ENCODE measurements at places on chromosomes 1 and 21. TPM values are rescaled to one million over a fixed set of nuclear protein-coding genes. Genes with fewer than 3 reads are reported as not detected.

HSF2BP gene
- 0.70 TPM for total RNA-seq

GNG4 gene
- total RNA-seq = 18.8 TPM

IQGAP3 gene
- total RNA-seq = 0.37 TPM

DNA sequence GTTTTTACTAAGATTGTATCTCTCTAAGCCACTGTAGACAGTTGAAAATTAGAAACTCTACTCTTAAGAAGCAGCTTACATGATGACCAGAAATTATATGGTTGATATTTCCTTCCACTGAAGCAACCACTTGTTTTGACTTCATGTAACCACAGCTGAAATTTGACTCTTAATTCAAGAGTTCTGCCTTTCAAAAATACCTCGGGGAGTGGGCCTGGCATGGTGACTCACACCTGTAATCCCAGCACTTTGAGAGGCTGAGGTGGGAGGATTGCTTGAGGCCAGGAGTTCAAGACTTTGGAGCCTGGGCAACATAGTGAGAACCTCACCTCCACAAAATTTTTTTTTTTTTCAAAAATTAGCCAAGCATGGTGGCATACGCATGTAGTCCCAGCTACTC lies 4.3 kb downstream of the AMPD1 start:
- no peak for DNase-seq

GRCh38 chr1:203663294-203663693 lies 36.7 kb downstream of the ATP2B4 start:
- no peak for DNase-seq

DNA sequence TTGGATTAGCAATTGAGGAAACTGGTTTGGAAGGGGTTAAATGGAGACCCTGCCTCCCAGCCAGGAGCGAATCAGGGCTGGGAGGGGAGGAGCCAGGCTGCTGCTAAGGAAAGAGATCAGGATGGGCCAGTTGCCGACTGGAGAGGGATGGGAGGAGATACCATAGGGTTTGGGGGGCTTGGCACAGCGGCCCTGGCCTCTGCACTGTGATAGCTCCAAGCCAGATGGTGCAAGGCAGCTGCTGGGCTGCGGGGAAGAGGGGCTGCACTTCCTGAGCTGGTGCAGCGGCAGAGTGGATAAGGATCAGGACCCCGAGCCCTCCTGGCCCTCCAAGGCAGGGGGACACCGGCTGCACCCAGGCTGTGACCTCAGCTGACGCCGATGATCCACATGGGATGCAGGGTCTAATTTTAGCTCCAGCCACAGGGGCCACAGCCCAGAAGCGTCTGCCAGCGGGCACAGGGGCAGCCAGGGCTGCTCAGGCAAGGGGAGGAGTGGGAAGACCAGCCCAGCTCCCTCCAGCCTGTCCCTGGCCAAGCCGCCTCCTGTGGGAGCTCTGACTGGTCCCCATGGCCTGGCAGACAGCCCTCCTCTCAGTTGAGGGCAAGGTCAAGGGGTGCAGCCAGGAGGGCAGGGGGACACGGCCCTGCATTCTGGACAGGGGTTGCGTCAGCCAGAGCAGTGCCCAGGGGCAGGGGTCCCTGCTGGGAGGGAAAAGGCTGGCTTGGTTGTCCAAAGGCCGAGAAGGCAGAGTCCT lies at the start of gene EXTL1:
Gene EXTL1, plus strand, starts transcription at position 129 of the 757 bp plus-strand sequence. CDS start 872 bp downstream, outside the sequence.
- peak; percentile 82 for DNase-seq

DNA sequence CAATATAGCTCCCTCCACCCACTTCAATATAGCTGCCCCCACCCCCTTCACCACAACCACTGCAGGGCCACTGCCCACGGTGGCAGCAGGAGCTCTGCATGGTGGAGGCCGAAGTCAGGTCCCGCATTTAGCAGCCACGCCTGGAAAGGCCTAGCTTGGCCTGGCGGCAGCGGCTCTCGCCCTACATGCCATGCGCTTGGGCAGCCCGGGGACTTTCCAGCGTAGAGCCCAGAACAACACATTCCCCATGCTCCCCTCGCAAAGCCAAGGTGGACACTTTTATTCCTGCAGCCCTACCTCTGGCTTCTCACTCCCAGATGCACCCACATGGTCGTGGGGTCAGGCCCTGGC lies 37.1 kb downstream of the LHX4 start:
- no peak for DNase-seq

GRCh38 chr1:33119532-33120217 lies 38.7 kb downstream of the AZIN2 start:
- DNase-seq = no peak

Data from dorsolateral prefrontal cortex (tissue), 122 donors.